ENCODE measurements at places on chromosomes 5 and 9. TPM values are rescaled to one million over a fixed set of nuclear protein-coding genes. Genes with fewer than 3 reads are reported as not detected.

GRCh38 chr9:136525841-136526499, 19.9 kb downstream of the NOTCH1 start:
- H3K4me3 ChIP-seq, result no peak overlapping the region
- H3K27ac ChIP-seq, result peak overlapping the region; percentile 58
- H3K27me3 ChIP-seq, result no peaks in the 10 kb centered on the region

GRCh38 chr5:170681013-170681433, 102.5 kb upstream of the GABRP start:
- H3K27ac ChIP-seq, result no peak overlapping the region
- no peaks in the 10 kb centered on the region for H3K27me3 ChIP-seq
- no peaks in the 10 kb centered on the region for H3K36me3 ChIP-seq

The RPL7A gene
- 1,208 TPM for total RNA-seq

The ARSI gene
- total RNA-seq, result 0.30 TPM

Measured in right atrium auricular region (tissue), 2 donors.